ENCODE measurements at places on chromosomes 5 and 9.

GRCh38 chr5:18072600-18072999 lies 438.3 kb downstream of the TAF11L14 start:
- no peak for DNase-seq

GRCh38 chr5:143481697-143482531 lies 78.4 kb upstream of the NR3C1 start:
- no peak for DNase-seq

- no peak for DNase-seq
Observed at GRCh38 chr5:144547098-144547499, 376.4 kb downstream of the KCTD16 start.

DNA sequence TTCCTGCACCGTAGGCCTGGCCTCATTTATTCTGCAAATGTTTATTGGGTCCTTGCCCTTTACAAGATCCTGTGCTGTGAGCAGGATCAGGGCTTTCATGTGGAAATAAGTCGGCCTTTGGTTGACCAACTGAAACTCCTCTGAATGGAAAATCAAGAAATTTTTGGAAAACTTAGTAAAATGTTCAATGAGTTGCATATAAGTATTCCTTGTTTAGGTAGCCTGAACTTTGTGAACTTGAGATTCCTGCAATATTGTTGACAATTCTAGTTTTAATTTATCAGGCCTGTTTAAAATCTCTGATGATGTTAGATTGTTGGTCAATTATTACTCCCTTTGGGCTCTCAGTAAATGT lies 1.1 kb downstream of the MAML1 start:
- no peak for DNase-seq

GRCh38 chr5:75551471-75551870 lies 39.8 kb downstream of the POLK start:
- DNase-seq: no peak

GRCh38 chr5:76556511-76557221 lies 66.5 kb downstream of the F2RL2 start:
- no peak for DNase-seq

DNA sequence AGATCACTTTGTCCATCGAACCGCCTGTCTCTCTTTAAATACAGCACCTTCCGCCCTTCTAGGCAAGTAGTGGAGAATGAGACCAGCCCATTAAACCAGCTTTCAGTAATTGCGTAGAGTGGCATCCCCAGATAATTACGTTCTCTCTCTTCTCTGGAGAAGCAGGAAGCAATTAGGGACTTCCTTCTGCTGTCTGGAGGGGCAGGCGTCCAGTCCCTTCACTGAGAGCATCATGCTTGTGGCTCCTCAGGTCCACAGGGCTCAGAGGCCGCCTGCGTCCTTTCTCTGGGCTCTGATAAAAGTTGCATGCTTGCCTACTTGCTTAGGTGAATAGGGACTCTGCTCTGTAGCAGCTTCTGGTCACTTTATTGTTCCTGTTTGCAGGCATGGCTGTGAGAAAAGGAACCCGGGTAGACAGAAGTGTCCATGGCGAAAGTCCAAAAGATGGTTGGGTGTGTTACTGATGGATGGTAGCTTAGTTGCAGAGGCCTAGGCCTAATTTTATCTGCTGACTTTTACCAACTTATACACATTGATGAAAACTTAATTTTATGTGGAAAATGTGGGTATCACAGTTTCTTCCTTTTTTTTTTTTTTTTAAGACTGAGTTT lies 299.1 kb upstream of the PANK3 start:
- no peak for DNase-seq

DNA sequence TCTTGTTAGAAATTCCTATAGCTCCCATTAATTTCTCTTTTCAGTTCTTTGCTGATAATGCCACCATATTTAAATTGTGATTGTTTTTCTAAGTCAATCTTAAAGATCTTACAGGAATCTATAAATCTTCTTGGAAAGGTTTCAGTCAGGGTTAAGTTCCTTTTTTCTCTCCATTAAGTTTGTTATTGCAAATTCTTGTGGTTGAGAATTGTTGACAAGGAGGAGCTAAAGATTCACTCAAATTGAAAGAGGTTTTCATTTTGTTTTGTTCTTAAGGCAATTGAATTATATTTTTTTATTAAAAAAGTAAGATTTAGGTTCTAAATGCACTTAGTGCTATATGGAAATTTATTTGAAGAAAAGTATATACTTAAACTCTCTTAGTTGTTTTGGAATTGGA lies 213.4 kb downstream of the PRR16 start:
- DNase-seq: no peak

DNA sequence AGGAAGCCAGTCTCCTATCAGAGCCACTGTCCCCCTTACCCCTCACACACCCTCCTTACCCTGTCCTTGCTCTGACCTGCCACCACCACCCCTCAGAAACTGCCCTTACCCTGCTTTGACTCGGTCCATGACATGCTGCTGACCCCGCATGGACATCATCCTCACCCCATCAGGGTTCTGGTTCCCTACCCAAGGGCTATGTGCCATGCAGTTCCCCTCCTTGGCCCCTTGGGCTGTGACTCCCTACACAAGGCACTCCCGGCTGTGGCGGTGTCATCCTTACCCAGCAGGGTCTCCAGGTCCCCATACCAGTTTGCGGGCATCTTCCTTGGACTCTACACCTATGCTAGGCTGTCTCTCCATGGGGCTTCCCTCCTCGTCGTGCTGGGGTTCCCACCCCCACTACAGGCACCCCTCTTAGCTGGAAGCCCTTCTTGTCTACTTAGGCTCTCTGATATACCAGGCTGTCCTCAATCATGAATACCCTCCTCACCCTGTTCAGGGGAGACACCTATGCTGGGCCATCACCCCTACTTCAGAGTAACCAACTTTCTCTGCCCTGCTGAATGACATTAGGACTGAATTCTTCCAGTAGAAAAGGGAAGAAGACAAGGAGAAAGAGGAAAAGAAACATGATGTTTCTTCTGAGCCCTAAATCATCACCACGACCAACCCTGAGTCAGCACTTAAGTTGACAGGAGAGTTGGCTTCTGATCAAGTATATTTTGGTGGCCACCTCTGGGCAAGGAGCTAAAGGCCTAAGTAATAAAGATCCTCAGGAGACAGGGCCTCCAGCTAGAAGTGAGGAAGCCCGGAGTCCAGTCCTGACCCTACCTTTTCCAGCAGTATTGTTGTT lies 115.2 kb downstream of the GCNT1 start:
- no peak for DNase-seq

DNA sequence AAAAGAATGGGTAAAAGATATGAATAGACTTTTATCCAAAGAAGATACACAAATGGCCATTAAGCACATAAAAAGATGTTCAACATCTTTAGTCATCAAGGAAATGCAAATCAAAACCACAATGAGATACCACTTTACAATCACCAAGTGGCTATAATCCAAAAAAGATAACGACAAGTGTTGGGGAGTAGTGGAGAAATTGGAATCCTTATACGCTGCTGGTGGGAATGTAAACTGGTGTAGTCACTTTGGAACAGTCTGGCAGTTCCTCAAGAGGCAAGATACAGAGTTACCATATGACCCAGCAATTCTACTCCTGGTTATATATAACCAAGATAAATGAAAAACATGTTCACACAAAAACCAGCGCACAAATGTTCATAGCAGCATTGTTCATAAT lies 234.9 kb downstream of the SPATA31D1 start:
- DNase-seq: no peak

GRCh38 chr5:177483042-177483441 lies 9.6 kb upstream of the DBN1 start:
- no peak for DNase-seq

DNA sequence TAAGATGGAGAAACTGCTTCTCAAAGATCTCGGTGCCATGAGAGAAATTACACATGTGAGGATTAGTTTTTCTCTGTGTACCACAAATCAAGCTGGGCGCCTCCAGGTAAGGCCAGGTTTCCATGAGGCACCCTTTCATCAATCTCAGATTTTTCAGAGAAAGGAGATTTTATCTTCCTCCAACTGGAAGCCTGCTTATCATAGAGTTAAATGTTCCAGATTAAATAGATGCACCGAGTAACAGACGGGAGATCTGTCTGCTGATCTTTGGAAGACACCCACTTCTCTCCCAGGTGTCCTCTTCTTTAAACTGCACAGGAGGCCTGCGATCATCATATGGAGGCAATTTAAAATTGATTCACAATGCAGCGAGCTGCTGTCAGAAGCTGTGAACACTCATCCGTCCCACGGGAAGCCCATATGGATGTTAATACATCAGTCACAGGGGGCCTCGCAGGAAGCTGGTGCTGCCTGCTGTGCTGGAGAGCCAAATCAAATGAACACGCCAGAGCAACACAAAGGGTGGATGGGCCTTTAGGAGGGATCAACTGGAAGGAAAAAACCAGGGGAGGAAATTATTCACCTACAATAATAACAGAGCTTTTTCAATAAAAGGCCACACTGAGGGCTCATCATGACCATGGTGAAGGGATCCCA lies 93.3 kb downstream of the TLE1 start:
- DNase-seq: no peak

DNA sequence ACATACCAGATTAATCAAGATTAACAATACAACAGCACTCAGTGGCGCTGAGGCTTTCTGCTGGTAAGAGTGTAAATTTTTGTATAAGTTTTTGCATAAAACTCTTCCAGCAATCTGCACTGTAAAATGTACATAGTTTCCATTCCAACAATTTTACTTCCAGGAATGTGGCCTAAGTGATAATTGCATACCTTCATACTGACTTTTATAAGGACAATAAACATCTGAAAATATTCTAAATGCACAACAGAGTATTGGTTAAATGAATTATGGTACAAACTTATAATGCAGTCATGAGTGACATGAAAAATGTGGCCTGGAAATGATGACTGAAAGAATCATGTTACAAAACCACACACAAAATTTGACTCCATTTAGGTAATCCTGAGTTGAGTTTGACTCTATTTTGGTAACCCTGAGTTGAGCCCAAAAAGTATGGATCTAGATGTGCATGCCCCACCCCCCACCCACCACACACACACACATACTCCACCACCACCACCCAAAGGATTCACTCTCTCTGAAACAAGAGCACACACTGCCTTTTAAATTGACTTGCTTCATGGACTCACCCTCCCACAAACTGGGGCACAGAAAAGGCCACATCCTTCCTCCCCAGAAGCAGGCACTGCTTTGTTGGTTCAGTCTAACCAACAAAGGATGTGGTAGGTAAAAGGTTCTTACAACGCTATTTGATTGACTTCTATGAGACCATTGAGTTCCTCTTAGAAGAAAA lies 137.6 kb downstream of the SUSD1 start:
- no peak for DNase-seq

DNA sequence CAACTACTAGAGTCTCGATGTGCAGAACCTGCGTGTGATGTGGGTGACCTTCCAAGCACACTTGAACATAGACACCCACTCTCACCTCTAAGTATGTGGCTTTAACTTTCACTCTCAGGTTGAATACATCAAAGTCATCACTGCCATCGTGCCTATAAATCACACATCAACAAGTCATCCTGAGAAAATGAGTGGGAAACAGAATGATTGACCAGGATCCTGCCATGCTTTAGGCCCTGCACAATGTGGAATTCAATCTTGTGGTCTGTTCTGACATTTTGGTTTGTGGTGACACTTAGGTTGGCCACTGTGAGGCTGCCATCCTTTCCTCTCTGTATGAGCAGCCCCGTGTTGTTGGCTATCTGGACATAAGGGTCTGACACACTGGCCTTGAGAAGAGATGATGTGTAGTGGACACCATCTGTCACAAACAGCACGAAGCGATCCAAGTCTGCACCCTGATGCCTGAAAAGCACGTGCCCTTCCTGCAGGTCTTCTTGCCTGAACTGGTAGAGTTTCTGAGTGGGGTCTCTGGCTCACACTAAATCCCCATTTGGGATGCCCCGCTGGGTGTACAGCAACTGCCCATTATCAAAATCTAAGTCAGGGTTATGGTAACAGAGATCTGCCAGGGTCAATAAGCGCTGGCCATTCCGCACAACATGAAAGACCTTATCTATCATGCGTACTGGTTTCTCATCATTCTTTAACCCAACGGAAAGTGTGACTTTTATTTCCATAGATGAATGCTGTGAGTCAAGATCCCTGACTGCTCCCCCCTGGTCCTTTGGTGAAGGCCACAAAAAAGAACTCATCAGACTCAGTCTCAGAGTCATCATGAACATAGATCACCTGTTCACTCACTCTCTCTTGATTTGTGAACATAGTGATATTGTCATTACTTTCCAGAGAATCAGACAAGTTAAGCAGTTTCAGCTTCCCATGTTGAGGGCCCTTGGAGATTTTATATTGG lies 116.6 kb downstream of the ESM1 start:
- DNase-seq: no peak

DNA sequence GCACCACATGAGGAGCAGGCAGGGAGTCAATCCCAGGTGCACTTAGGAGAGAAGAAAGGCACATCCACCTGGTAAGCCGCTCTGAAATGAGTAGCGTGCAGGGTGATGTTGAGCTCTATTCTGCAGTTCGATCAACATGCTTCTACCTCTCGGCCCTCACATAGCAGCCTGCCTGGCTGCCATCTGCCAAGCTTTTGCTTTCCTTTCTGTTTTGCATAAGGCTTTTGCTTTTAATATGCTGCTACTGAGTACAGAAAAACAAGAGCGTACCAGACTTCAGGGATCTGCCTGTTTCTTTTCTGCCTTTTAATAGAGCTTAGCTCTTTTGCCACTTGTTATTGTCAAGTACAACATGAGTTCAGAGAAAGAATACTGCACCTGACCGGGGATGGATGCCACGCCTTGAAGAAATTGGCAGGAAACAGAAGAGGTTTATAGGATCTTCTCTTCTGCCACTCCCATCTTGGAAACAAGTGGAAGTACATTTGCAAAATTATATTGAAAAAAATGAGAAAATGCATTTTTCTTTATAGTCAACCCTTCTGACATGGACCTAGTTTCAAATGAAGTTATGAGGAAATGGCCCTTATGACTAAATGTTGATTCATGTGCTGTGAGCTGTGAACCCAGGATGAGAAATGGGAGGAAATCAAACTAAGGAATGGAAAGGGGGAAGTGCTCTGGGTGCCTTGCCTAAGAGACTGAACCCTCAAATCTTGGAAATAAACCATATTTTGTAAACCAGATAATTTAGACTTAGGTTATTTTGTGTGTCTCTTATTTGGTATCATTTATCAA lies 4.0 kb upstream of the FCHO2 start:
- no peak for DNase-seq

DNA sequence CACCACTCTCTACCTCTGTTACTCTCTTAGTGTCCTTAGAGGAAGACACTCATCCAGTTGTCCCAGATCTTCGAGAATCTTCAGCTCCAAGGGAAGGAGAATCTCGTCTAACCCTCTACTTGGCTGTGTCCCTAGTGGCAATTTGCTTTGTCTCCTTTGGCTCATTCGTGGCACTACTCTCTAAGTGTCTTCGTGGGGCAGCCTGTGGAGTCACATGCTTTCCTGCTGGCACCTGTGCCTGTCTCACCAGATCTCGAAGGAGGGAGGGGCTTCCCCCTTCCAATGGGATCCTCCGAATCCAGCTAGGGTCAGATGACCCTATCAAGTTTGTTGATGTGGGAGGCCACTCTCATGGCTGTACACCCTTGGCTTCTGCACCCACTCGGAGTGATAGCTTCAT lies 1.8 kb upstream of the PCDHGC5 start:
- no peak for DNase-seq

DNA sequence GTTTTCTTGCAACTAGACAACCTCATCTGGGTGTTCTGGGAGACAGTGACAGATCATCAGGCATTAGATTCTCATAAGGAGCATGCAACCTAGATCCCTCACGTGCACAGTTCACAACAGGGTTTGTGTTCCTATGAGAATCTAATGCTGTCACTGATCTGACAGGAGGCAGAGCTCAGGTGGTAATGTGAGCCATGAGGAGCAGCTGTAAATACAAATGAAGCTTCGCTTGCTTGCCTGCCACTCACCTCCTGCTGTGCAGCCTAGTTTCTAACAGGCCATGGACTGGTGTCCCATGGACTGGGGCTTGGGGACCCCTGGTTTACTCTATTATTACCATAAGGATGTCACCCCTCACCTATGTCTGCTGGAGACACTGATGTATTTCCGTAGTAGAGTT lies 166.8 kb downstream of the PSAT1 start:
- no peak for DNase-seq
